ENCODE measurements at places on chromosomes 5 and 9. TPM values are rescaled to one million over a fixed set of nuclear protein-coding genes. Genes with fewer than 3 reads are reported as not detected.

- H3K36me3 ChIP-seq, result no peaks in the 10 kb centered on the region
- no peak overlapping the region for H3K27ac ChIP-seq
- no peak for DNase-seq
- no peaks in the 10 kb centered on the region for H3K27me3 ChIP-seq
- H3K4me1 ChIP-seq, result no peaks in the 10 kb centered on the region
- H3K4me3 ChIP-seq, result no peak overlapping the region
Observed at GRCh38 chr9:12748016-12748415, 26.8 kb upstream of the LURAP1L start.

GRCh38 chr5:33635582-33635981 is 194.8 kb downstream of the TARS1 start:
- peaks cover 3% of the 10 kb centered on the region for H3K36me3 ChIP-seq
- no peaks in the 10 kb centered on the region for H3K4me1 ChIP-seq
- no peak for DNase-seq
- no peak overlapping the region for H3K4me3 ChIP-seq
- H3K27ac ChIP-seq, result no peak overlapping the region

GRCh38 chr5:122095158-122095557 is 17.1 kb upstream of the LOX start:
- H3K27ac ChIP-seq, result no peak overlapping the region
- H3K27me3 ChIP-seq, result no peaks in the 10 kb centered on the region
- H3K4me1 ChIP-seq, result peaks cover 3% of the 10 kb centered on the region
- no peaks in the 10 kb centered on the region for H3K36me3 ChIP-seq
- H3K4me3 ChIP-seq, result no peak overlapping the region

- no peak for DNase-seq
- no peaks in the 10 kb centered on the region for H3K4me1 ChIP-seq
- H3K36me3 ChIP-seq, result peaks cover 27% of the 10 kb centered on the region
Observed at GRCh38 chr9:132630116-132630515, 39.7 kb downstream of the DDX31 start.

AHRR gene
- 1.4 TPM for total RNA-seq
